Activated T-cell treated with anti-CD3 and anti-CD28 coated beads, Interleukin-2, amount 50 U/mL, for 72 hours (primary cell): ENCODE measurements at places on chromosomes 3 and 15. TPM values are rescaled to one million over a fixed set of nuclear protein-coding genes. Genes with fewer than 3 reads are reported as not detected.
A peak's percentile ranks its signal among the peaks of the same experiment; 100 is the strongest.

MORC1 gene
- total RNA-seq: not detected

POC1A gene
- total RNA-seq: 39.0 TPM

TERC gene
- 23.0 TPM for total RNA-seq

MNS1 gene
- total RNA-seq: 0.19 TPM

GRCh38 chr15:92667287-92667904 is 11.8 kb upstream of the FAM174B start:
- no peak for DNase-seq

GRCh38 chr3:170211668-170212067 is 10.6 kb upstream of the PRKCI start:
- no peak for DNase-seq

DNA sequence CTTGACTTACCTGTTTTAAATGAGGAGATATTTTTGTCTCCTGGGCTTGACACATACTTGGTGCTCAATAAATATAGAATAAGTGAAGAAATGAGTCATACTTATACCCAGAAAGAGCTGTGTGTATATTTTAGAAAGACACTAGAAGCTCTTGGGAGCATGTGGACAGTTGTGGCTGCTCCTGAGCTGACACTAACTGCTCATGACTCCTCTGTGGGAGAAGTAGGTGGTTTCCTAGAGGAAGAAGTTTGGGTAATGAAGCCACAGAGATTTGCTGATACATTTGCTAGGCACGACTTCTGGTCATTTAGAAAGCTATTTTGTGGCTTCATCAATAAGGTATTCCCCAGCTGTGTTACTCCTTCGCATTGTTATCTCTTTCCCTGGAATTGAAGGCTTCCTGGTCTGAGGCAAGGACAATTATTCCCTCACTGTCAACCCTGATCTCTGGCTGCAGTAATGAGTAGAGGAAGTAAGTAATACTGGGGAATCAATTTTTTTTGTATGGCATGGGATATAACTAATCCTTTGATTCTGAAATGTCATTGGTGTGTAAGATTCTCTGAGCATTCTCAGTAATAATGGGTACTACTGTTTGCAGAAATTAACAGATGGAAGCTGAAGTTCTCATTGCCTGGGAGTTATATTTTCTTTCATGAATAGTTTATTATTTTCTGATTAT is 79.6 kb upstream of the DCBLD2 start:
- peak; percentile 2 for DNase-seq

DNA sequence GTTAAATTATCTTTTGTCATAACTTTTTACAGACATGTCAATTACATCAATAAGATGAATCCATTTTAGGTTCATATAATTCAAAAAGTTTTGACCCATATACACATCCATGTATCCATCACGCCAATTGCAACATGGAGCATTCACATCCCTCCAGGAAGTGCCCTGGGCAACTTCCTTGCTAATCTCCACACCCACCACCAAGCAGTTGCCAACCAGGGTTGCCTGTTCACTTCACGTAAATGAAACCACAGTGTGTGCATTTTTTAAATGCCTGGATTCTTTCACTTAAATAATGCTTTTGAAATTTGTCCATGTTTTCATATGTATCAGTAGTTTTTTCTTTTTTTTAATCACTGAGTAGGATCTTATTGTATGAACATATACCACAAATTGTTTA is 40.7 kb upstream of the LYZL4 start:
- DNase-seq: no peak

- no peak for DNase-seq
Measured at GRCh38 chr3:105611304-105612192, 244.8 kb downstream of the ALCAM start.

NPTN gene
- 51.0 TPM for total RNA-seq

- no peak for DNase-seq
Measured at GRCh38 chr15:85530079-85530478, 149.7 kb downstream of the AKAP13 start.

- no peak for DNase-seq
Measured at GRCh38 chr3:58143417-58144055, 67.2 kb downstream of the DNASE1L3 start.

GRCh38 chr15:37077623-37078351 is 22.6 kb downstream of the MEIS2 start:
- no peak for DNase-seq

DNA sequence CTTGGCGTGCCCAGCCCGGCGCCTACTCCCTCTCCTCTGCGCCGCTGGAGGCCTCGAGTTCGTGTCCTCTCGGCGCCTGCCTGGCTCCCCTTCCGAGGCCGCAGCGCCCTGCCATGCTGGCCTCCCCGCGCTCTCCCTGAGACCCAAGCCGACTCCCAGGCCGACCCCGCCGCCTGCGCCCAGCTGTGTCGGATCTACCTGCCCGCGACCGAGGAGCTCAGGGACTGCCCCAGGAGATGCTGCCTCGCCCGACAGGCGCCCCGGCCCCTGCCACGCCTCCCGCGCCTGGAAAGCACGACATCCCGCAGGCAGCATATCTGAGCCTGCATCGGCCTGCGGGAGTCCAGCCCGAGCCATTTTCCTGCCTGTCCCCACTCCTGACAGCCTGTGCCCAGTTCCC is 16.1 kb downstream of the PAQR9 start:
- DNase-seq: no peak

DNA sequence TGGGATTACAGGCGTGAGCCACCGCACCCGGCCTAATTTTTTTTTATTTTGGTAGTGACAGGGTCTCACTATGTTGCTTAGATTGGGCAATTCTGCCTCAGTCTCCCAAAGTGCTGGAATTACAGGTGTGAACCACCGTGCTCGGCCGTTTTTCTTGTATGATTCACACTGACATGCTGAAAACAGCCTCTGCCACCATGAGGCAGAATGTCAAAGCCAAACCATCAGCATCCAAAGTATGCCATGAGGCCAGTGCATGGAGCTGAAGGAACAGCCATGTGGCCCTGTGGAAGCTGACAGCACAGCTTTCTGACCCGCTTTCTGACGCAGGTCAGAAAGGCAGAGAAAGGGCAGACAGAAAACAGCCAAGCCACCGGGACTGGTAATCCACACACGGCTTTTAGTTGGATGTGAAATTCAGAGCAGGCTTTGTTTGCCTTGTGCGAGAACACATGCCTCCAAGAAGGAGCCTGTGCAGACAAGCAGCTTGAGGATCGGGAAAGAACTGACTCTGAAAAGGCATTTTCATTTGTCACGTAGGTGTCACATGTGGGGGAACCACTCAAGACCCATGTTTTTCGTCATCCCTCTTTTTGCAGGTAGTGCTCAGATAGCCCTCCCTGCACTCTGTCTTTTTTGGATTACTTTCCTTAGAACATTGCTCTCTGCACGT is 25.1 kb downstream of the XYLB start:
- DNase-seq: no peak

RBMS3 gene
- total RNA-seq: 3.0 TPM

TRPM1 gene
- not detected for total RNA-seq

DNA sequence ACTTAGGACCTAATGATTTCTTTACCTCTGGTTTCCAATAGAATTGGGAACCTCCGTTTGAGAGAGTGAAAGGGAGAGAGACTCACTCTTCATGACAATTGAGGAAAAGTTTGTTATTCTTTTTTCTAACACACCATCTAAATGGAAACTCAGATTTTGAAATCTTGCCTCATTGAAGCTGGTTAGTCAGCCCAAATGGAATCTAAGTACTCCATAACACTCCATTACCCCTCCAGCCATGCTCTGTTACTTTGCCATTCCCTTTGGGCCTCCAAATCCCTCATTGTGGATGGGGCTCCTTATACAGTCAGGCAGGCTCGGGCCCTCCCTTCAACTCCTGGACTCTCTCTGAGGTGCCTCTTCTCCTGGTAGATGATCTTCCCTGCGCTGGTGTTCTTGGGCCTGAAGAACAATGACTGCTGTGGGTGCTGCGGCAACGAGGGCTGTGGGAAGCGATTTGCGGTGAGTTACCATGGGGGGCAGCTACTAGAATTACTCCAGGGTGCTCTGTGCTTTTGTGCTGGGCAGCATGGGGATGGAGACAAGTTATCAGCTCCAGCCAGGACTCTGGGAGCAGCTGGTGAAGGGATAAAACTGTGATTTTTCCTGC is 1.1 kb downstream of the TM4SF4 start:
- no peak for DNase-seq

- no peak for DNase-seq
Measured at GRCh38 chr15:69037482-69037881, 23.0 kb downstream of the NOX5 start.

DNA sequence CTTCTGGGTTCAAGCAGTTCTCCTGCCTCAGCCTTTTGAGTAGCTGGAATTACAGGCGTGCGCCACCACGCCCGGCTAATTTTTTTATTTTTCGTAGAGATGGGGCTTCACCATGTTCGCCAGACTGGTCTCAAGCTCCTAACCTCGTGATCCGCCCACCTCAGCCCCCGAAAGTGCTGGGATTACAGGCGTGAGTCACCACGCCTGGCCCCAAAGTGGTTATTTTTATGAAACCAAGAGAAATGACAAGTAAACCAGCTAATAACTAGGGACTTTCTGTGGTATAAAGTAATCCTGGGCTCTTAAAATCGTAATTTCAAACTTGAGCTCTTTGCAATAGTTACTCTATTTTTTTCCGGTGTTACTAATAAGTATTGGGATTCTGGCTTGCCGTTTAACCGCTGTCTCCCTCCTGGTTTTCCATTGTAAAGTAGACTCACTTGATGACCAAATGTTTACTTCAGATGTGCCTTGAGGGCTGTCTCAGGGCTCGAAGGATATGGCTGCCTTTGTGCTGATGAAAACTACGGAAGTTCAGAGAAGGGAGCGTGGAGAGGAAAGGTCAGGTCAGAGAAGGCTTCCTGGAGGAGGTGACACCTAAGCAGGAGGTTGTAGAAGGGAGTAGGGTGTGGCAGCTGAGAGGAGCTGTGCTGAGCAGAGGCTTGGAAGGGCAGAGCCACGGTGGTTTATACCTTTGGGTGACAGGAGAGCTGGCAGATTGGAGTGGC is 4.2 kb downstream of the ZSCAN2 start:
- DNase-seq: peak; percentile 66

DNA sequence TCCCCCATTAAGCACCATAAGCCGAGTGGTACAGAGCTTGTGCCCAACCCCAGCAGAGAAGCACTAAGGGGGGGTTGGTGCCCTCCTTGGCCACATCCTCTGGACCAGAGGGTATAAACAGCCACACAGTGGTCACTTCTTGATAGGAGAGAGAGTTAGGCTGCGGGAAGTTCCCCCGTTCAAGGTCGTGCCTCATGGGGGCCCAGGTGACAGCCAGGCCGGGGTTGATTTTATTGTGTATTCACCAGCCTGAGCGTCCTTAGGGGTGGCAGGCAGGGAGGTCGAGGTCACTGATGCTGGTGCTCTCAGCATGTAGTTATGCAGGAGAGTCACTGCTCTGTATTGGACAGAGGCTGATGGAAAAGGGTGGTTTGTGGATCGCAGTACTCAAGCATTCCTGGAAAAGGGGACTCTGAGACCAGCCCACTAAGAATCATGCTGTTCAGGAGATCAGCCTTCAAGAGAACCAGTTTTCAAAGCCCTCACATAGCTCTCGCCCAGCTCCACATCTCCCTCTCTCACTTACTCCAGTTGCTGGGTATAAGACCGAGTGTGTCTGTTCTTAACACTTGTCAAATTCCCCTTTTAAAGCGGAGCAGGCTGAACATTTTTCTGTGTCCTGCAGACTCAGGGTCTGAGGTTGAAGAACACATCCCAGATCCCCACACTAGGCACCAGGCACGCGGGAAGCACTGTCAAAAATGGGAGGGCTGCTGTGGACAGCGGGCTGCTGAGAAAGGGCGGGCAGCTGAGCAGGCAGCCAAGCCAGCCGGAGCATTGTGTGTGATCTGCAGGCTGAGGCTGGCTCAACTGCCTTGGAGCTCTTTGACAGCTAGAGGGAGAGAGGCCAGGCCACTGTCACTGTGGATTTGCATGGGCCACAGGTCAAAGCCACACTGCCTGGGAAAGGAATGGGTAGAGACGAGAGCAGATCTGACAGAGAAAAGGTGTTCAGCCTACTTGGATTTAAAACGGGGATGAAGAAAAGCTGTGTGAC is 279.3 kb upstream of the LRRFIP2 start:
- no peak for DNase-seq

DNA sequence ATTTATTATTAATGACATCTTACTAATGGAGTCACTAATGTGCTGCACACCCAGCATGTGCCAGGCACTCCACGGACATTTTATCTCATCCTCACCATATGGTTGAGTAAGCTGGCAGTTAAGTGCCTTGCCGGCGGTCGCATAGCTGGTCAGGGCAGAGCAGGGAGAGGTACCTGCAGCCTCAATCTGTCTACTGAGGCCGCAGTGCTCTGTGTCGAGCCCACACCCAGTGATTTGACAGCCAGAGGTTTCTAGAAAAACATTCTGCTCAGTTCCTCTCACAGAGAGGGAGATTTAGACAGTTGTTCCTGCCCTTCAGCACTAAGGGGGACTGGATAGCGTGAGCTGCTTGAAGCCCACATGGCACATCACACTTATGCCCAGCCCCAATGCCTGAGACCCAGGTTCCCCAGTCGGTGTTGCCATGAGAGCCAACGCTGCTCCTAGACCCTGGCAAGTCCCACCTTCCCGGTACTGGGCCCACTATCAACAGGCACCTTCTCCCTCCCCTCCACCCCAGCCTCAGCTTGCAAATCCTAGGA is 2.6 kb downstream of the LIPC start:
- DNase-seq: no peak

GRCh38 chr3:47512416-47513124 is 942 bp downstream of the ELP6 start:
- peak; percentile 37 for DNase-seq

DNA sequence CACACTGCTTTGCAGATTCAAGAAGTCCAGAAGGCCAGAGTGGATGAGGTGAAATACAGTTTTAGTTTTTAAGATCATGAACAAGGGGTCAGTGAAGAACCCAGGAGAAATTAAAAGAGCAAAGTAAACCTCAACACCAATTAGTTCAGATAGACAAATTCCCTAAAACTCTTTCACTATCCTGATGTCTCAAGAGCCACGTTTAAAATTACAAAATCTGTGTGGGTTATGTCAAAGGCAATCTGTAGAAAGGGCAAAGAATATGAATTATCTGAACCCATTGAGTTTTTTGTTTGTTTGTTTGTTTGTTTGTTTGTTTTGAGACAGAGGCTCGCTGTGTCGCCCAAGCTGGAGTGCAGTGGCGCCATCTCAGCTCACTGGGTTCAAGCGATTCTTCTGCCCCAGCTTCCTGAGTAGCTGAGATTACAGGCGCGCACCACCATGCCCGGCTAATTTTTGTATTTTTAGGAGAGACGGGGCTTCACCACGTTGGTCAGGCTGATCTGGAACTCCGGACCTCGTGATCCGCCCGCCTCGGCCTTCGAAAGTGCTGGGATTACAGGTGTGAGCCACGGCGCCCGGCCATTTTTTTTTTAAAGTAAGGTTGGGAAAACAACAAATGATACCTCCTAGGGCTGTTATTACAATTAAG is 32.1 kb upstream of the ST3GAL6 start:
- no peak for DNase-seq

DNA sequence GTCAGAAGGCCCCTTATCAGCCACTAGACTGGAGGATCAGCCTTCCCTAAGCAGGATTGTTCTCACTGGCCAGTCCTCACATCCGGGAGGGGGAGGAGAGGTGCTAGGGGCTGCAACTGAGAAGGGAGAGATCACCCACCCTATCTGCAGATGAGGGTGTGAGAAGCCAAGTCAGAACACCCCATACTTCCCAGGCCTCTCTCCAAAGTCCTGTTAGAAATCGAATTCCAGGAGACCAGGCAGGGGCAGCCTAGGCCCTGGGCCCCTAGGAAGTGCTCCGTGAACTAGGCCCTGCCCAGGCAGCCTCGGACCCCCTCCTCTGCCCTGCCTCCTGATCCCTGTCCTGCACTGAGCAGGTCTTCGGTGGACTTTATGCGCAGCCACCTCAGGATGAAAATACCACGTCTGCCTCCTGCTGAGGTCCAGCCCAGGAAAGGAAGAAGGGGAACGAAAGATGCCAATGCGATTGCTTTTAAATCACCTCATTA is 933 bp downstream of the DZIP1L start:
- DNase-seq: no peak
